GM19239 (cell line): ENCODE measurements at places on chromosomes 7 and 10.

GRCh38 chr10:88418871-88419270, 164.2 kb downstream of the RNLS start:
- no peak for DNase-seq

DNA sequence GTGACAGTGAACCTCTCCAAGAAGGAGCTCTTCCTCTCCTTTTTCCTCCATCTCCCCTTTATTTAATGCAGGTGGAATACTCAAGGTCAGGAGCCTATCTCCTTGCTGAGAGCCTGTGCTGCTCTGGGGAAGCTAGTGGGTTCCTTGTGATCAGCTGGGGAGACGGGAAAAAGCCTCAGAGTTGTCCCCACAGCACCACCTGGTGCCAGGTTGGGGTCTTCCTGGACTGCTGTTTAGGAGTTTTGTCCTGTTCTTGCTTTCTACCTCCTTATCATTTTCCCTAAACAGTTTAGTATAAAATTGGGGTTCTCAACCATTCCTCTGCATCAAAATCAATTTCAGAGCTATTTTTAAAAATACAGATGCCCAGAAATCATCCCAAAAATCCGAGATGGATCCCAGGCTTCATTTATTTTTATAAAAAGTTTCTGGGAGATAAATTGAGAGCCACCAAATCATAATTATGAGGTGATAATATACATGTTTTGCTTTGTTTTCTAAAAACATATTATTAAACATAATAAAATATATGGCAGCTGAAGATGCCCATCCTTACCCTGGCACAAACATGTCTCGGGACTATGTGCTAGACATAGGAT, 44.3 kb downstream of the MACC1 start:
- peak; percentile 9 for DNase-seq

DNA sequence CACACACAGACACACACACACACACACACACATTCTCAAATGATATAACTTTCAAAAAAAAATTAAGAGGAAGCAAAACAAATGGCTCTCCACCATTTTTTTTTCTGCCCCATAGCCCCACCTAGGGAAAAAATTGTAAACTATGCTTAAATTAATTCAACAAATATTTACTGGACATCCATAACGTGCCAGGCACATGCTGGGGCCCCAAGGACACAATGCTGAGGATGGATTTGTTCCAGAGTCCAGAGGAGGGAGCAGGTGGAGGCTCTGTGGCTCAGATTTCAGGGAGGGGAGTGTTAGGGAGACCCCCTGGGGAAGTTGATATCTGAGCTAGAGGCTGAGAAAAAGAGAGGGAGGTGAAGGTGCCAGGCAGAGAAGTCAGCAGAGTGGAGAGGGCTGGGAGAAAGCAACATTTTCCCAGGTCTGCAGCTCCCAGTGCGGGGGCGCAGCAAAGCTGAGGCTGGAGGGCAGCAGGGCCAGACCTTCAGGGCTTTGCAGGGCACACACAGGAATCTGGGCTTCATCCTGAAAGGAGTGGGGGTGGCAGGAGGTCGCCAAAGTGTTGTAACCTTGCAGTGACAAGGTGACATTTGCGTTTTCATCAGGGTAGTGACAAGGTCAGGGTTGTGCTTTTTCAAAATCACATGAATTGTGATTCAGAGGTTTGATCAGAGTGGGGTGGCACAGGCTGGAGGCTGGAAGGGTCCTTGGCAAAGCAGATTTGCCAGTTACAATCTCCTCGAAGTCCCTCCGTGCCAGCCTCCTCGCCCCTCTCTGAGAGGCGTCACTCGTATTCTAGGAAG, 261.6 kb downstream of the WDR11 start:
- DNase-seq: no peak

DNA sequence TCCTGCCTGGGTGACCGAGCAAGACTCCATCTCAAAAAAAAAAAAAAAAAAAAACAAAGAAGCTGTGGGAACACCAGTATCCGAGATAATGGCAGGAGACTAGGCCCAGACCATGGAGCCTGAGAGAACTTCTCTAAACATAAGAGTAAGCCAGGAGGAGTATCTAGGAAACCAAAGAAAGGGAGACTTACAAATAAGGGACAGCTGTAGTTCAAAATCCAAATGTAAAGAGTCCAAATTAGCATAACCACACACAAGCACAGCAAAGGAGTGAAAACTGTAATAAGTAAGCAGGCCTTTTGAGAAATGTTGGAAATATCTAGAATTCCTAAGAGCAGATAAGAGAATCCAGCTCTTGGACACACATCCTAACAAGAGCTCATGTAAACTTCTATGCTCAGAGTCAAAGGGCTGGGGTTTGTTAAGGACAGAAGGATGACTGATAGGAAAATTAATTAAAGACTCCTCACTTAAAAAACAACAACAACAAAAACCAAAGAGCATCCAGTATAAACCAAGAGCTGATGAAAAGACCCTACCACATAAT, 15.8 kb downstream of the ZNF25 start:
- no peak for DNase-seq

DNA sequence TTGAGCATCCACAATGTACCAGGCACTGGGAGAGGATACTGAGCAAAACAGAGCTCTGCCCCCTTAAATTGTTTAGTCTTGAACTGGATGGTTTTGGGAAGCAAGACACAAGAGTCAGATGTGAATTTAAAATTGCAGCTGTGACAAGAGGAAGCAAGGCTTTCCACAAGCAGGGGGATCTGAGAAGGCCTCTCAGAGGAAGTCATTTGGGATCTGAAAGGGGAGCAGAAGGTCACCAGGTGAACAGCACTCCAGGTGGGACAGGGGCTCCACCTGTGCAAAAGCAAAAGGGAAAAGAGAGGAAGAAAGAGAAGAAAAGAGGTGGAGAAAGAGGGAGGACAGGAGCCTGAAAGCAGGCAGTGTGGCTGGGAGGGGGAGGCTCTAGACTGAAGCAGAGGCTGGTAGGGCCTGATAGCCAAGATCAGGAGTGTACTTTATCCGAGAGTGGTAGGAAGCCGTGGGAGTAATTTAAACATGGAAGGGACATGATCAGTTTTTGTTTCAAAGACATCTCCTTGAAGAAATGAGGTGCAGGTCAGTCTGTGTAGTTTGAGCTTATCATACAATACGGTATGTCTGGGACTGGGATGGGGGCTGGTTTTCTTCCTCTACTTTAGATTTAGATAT, 76.1 kb upstream of the DUSP5 start:
- no peak for DNase-seq

- no peak for DNase-seq
These were observed 43.1 kb downstream of the NKX6-2 start for GRCh38 chr10:132742837-132743194.

GRCh38 chr10:101902032-101902819, 58.6 kb upstream of the KCNIP2 start:
- DNase-seq: no peak

DNA sequence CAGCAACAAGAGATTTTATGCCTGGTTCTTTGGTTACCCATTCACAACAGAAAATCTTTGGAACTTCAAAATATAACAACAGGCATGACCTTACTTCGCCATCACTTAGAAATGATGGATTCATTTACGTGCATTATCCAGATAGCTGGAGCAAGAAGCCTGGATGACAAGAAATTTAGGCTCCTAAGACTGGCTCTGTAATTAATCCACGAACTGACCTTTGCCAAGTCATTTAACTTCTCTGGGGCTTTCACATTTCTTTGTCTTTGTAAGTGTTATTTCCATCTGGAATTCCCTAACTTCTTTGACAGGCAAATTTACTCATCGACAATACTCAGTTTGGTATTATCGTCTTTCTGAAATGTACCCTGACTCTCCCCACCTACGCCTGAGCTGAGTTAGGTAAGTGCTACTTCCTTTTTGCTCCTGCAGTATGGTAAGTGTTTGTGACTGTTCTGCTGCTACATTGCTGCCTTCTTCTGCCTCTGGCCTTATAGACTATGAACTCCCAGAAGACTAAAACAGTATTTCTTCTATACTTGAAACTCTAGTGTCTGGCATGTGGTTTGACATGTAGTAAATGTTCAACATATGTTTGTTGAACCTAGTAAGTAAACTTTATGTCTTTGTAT, 5.5 kb upstream of the MDFIC start:
- no peak for DNase-seq

DNA sequence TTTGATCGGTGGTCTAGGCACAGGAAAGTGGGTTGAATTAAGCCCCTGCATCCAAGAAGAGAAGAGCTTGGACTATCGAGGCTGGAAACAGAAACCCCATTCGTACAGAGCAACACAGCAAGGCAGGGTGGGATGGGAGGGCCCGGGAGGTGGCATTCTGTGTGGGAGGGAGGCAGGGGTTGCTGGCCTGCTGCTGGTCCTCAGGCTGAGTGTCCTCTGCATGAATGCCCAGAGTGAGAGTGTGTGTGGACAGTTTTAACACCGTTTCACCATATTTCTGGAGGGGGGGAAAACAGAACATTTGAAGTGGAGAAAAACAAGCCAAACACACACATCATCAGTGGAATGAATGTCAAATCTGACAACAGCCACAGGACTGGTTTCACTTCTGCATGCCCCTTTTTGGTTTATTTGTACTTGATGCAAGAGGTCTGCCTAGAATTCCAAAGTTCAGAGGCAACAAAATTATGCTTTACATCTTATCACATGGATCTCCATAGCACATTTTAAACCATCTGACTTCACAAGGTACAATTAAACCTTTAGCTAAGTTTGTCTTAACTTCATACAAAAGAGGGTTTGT, 11.1 kb upstream of the ENO4 start:
- no peak for DNase-seq

GRCh38 chr7:71050492-71050891, 81.5 kb upstream of the GALNT17 start:
- no peak for DNase-seq

DNA sequence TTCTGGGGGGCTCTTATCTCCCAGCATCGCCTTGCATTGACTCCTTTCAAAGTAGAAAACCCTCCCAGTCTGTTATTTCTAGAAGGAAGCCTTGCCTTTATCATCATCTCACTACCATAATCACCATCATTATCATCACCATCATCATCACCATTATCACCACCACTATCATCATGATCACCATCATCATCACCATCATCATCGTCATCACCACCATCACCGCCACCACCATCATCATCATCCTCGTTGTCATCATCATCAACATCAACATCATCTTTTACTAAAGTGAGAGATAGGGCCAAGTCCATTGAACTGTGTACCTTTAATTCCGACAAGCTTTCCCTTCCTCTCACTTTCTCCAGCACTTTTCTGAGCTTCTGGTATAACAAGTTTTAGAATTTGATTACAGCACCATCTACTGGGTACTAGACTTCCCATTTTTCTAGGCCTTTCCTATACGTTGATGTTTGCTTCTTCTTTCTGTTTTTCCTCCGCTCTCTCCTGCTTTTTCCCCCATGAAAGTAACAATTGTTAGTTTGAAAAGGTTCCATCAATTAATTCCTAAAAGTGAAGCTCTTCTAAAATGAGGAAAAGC, 226.4 kb downstream of the BUB3 start:
- no peak for DNase-seq

GRCh38 chr7:120876922-120877321, 19.0 kb upstream of the TSPAN12 start:
- DNase-seq: no peak

DNA sequence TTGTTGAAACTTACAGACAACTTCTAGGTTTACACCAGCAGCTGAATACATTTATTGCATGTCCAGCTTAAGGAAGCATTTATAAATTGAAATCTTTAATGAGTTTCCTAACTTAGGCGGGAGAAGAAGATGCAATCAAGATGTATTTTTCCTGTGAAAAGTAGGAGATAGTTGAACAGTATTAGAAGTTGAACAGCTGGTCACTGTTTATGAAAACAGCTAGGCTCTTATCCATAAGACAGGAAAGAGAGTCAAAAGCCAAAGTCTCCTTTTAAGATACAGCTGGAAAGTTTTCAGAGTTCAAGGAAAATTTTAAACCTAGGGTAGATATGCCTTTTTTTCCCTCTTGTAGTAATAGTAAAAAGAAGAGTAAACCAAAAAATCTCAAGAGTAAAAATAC, 236.1 kb upstream of the FERD3L start:
- no peak for DNase-seq

GRCh38 chr7:155227788-155228458, 69.8 kb upstream of the INSIG1 start:
- DNase-seq: no peak

- no peak for DNase-seq
These were observed 77.0 kb upstream of the FAM20C start for GRCh38 chr7:115274-115911.

- no peak for DNase-seq
These were observed 442.8 kb downstream of the PLXNA4 start for GRCh38 chr7:132133501-132133900.

- no peak for DNase-seq
These were observed 1.2 kb upstream of the MAT1A start for GRCh38 chr10:80290474-80291220.

DNA sequence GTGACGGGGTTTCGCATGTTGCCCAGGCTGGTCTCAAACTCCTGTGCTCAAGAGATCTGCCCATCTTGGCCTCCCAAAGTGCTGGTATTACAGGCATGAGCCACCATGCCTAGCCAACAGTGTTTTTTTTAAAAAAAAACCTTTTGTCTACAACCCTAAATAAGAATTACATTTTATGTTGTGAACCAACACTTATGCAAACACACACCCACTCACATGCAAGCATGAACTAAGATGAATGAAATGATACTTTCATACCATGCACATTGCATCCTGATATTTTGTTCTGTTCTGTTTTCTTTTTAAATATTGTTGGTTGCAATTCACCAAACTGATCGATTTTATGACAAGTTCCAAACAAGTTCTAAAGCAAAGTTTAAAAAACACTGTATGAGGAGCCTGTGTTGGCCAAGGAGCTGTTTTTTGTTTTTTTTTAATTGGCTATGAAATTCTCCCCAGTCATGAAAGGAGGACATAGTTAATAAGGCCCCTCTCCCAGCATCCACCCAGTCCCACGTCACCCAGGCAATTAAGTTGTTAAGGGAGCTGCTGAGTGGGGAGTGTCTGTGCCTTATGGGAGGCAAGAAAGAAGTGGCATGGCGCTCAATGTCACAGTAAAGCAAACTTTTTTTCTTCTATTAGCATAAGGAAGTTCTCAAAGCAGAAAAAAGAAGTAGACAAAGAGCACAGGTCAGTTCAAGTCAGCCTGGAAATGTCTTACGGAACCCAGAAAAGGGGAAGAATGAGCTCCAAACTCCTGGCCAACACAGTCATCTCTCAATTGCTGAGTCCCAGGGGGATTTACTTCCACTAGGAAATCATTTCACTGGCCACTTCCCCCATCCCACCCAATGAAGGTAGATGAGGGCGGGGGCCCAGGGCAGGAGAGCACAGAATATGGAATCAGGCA, 50.1 kb downstream of the NOD1 start:
- DNase-seq: no peak

- DNase-seq: no peak
These were observed 210.0 kb downstream of the WDR37 start for GRCh38 chr10:1266033-1266802.

DNA sequence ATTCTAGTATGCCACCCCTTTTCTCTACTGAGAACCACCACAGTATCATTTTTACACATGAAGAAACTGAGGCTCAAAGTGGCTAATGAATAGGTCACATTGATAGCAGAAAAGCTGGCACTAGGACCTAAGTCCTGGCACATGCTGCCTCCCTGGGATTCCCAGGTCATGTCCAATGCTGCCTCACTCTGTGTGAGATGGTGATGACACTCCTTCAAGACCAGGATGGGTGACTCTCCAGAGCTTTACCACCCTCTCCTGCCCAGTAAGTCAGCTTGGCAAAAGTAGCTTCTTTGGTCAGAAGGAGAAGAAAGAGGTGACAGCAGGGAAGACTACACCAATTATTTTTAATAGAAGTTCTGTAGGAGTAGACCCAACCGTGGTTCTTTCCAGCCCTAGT, 13.3 kb upstream of the AKR1B10 start:
- DNase-seq: no peak
